ENCODE measurements at places on chromosomes 12 and 14.

DNA sequence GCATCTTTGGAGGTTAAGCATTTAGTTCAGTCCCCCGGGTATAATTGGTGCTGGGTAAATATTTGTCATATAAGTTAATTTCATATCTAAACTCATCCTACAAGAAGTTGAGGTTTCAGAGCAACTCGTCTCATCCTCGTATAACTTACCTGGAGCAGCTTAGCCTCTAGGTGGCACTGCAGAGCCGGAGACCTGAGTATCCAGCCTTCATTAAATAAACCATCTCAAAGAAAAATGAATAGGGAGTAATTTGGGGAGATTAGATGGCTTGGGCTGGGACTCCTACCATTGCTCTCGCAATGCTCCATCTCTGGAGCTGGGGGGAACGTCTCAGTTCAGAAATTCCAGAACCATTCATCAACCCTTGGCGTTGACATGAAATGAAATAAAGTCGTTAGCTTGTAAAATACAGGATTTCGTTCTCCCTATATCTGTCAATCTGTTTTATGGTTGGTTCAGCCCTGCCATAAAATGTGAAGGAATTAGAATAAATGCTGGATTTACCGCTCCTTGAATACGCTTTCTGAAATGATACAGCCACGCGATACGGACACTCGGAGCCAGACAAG lies 122.9 kb upstream of the TMEM132D start:
- DNase-seq: peak; percentile 63

- DNase-seq: no peak
Observed at GRCh38 chr14:77372304-77372841, 4.5 kb downstream of the TMED8 start.

DNA sequence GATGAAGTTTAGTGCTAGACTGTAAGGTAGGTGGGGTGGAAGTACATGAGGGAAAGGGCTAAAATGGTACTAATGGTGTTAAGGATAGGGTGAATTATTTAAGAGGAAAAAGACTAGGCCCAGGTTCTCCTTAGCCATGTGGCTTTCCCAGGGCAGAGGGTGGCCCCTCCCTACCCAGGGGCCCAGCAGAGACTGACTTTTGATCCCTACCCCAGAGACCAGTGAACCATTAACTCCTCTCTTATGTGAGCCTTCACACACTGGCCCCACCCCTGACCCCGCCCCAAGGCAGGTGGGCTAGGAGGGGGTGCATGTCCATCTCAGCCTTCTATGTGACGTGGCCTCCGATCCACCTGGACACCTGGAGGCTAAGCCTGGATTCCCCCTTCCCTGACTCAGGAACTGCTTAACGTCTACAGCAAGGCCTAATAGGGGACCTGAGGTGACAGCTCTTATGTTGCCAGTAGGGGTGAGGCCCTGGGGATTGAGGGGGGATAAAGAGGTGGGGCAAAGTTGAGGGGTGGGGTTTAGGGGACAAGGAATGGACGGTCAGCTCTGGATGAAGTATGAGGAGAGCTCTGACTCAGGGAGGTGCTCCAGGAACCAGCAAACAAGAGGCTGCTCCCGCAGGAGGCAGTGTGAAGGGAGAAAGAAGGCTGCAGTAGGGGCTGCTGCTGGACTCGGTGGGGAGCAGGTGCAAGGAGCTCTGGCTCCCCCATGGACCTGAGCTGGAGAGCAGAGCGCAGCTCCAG lies 757 bp downstream of the SLC39A5 start:
- DNase-seq: no peak

DNA sequence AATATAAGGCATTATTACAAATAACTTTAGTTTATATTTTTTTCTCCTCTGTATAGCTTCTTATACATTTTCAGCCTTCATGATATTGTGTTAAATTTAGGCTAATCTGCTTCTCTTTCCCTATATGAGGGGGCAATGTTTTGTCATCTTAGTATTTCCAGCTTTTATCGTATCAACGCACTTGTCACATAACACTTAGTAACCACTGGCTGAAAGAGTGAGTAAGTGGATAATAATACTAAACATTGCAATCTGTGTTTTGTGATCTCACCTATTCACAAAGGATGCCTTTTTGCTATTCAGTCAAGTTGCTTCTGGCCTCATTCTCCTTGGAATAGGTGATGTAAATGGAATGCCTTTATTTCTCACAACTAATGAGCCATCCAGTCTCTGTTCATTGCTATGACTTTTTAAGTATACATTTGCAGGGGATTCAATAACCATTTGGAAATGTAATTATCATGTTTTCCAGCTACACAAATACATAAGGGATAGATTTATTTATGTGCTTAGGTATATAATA lies 260.9 kb downstream of the BMP4 start:
- DNase-seq: no peak

DNA sequence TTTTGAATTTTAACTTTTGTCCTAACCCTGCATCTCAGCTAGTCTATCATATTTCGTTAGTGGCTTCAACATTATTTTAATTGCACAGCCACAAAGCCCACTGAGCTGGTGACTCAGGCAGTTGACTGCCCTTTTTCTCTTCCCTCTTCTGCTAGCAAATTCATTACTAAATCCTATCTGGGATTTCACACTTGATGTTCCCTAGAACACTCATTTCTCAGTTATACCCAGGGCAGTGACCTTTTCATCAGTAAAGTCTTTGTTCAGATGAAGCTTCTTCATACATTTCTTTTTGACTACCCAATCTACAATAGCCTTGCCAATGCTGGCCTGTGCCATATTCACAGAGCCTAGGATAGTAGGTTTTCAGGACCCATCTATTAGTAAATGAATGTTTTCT lies 107.0 kb downstream of the ATXN7L3B start:
- no peak for DNase-seq

DNA sequence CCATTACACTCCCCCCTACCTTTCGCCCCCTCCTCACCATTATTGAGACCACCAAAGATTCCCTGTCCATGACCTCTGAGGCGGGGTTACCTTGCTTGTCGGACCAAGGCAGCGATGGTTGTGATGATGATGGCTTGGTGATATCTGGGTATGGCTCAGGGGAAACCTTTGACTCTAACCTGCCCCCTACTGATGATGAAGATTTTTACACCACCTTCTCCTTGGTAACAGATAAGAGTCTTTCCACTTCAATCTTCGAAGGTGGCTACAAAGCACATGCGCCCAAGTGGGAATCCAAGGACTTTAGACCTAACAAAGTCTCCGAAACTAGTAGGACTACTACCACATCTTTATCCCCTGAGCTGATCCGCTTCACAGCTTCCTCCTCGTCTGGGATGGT lies 350.2 kb downstream of the DIO2 start:
- DNase-seq: no peak

GRCh38 chr12:62631471-62632410 lies 165.1 kb downstream of the MON2 start:
- DNase-seq: peak; percentile 12

DNA sequence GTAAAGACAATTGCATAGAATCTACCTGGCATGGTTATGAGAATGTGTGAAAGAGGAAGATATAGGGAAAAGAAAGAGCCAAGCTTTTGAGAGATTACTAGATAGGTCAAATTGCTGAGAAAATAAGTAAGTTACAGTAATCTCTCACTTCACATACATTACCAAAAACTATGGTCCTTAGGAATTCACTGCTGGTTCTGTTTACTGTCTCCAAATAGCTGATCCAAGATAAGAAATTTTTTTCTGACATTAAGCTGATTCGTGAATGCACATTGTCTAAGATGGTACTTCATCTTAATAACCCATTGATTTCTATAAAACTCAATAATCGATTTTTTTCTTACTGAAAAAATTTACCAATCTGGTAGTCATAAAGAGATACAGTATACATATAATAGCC lies 17.4 kb downstream of the SIX1 start:
- DNase-seq: no peak

- peak; percentile 40 for DNase-seq
Observed at GRCh38 chr14:64232095-64232838, 61.9 kb downstream of the ESR2 start.

DNA sequence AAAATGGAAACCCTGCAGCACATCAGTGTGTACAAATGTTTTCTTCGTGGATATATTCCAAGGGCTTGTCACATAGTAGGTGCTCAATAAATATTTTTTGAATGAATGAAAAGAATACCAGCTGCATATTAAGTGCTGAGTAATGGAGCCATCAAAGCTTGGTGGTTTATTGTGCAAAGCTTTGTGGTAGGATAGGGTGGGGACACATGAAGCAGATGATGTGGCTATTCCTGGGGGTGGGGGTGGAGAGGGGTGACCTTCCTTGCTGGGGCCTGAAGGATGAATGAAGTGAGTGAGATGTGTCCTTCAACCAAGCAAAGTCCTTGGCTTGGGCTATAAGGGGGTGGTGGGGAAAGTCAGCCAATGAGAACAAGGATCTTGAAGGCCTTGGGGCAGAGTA lies 4.3 kb upstream of the KRT81 start:
- no peak for DNase-seq

- DNase-seq: no peak
Observed at GRCh38 chr12:67506739-67507138, 141.8 kb upstream of the DYRK2 start.

All from activated CD4-positive, alpha-beta T cell treated with anti-CD3 and anti-CD28 coated beads for 48 hours (primary cell).